HCT116 (cell line): ENCODE measurements at places on chromosomes 7 and 10. TPM values are rescaled to one million over a fixed set of nuclear protein-coding genes. Genes with fewer than 3 reads are reported as not detected.

DNA sequence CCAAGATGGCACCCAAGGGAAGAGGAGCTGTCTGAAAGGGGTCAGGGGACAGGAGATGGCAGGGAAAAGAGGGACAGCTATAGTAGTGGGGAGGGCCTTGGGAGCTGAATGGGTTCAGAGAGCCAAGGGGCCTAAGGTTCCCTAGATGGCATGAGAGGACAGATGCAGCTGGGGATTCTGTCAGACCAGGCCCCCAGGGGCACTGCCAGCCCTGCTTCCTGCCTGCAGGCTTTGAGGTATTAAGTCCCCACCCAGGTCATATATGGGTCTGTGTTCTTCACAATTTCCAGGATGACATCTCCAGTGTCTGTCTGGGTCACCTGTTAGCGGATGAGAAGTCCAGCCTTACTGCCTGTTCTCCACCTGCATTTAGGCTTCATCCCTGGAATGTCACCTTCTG is 56.7 kb downstream of the NEURL1 start:
- no peak for DNase-seq
- no peaks in the 10 kb centered on the region for H3K27me3 ChIP-seq
- no peak overlapping the region for H3K4me3 ChIP-seq
- no peak overlapping the region for H3K27ac ChIP-seq

DNA sequence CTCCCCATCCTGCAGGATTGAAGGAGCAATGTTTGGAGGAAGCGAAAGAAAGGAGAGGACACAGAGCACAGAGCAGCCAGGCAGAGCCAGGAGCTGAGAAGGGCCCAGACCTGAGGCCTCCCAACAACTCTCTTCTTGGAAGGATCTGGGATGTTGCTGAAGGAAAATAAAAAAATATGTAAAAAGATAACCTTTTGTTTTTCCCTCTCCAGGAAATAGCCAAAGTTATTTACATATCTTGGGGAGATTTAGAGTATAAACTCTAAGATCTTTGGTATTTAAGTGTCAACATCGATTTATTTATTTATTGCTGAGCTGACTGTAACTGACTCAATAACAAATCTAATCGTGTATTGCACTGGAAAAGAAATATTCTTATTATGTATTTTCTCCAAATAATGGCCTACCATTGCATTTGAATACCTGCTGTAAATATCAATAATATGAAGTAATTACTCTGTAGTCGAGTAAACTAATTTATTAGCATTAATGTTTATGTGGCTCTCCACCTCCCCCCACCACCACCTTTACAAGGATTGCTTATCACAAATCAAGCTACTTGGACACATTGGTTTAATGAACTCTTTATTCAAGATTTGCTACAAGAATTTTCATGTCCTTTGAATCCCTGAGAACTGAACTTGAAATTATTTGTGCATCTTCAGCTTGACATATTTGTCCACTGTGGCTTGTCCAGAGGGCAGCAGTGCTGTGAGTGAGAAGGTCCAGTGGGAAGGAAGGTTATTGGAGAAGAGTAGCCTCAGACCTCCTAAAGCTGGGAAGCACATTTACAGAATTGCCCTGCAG is 1.8 kb upstream of the HOXA11 start:
- H3K27me3 ChIP-seq, result no peaks in the 10 kb centered on the region
- DNase-seq, result no peak
- H3K36me3 ChIP-seq, result no peaks in the 10 kb centered on the region
- H3K4me3 ChIP-seq, result no peak overlapping the region

Gene FBXO24
- 2.1 TPM for total RNA-seq

DNA sequence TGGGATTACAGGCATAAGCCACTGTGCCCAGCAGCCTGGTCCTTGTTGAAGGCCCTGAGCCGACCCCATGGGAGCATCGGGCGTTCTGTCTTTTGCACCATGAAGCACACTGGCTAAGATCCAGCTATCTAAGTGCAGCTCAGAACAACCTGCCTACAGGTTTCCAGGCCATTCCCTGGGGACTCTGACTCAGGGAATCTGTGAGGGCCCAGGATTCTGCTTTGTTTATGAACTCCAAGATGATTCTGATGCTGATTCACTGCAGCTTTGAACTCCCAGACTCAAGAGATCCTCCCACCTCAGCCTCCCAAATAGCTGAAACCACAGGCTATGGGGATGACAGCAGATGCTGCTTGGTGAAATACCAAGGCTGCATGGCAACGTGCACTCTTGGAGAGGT is 30.2 kb downstream of the NPTX2 start:
- DNase-seq, result no peak
- no peak overlapping the region for H3K27ac ChIP-seq
- H3K27me3 ChIP-seq, result 0 out of 2 replicates have a peak, but pooled peaks cover 3% of the 10 kb centered on the region
- no peak overlapping the region for H3K4me3 ChIP-seq
- H3K4me1 ChIP-seq, result no peaks in the 10 kb centered on the region

DNA sequence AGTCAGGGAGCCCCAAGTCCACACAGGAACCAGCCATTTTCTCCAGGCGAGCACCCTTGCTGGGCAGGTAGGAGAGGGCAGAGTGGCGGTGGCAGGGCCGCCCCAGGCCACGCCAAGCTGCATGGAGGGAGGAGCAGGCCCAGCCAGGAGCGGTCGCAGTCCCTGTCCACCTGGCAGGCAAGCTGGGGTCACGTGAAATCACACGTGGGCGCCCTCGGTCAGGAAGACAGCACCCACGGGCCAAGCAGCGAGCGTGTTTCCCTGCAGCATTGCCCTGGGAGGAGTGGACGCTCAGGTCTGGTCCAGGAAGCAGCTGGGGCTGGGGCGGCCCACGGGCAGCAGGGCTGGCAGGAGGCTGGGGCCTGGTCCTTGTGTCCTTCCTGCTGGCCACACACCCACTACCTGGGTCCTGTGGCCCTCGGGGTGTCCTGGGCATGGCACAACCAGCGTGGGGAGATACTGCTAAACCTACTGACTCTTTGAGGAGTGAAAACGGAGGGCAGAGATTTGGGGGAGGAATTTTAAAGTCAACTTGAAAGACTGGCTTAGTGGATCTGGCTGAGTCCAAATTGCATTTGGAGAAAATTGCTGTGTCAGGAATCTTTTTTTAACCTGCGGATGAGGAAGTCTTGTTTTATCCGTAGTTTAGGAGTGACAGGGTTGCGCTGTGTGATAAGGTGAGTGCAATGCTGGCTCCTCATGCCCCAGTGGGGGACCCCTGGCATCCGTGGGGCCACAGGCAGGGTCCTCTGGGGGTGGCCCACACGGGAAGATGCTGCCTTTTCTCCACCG is 12.2 kb upstream of the ADGRA1 start:
- DNase-seq, result no peak
- H3K27ac ChIP-seq, result no peak overlapping the region
- no peaks in the 10 kb centered on the region for H3K4me1 ChIP-seq
- no peaks in the 10 kb centered on the region for H3K27me3 ChIP-seq
- no peak overlapping the region for H3K4me3 ChIP-seq
